ENCODE measurements at places on chromosomes 11 and 22.
A peak's percentile ranks its signal among the peaks of the same experiment; 100 is the strongest.

DNA sequence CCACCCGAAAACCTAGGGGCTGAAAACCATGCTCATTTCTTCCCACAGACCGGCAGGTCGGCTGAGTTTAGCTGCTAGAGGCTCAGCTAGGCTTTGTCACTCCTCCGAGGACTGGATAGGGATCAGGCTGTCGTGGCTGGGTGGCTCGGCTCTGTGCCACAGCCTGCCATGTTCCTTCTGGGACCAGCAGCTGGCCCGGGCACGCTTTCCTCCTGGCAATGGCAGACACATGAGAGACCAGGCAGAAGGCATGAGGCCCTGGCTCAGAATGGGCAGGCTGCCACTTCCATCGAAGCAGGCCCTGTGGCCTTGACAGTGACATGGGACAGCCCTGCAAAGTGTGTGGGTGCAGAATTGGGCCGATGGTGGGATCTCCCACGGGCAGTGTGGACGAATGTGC, 20.9 kb downstream of the PARVG start:
- DNase-seq: no peak

DNA sequence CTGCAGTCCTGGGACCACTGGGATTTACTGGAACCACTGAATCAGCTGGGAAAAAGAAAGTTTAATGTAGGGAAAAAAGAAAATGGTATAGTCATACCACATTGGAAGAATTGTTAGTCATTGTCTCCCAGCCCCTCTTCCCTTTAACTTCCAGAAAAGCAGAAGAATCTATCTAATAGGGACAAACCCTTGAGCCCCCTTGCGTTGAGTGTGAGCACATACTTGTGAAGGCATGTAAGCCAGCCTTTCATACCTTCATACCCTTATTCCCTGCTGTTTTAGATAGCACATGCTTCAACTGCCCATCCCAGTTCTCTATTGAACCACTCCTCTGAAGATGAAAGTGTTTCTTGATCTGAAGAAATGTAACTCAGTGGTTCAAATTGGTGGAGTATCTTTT, 6.6 kb downstream of the TREH start:
- no peak for DNase-seq

GRCh38 chr11:103671143-103671651, 365.2 kb upstream of the DDI1 start:
- no peak for DNase-seq

DNA sequence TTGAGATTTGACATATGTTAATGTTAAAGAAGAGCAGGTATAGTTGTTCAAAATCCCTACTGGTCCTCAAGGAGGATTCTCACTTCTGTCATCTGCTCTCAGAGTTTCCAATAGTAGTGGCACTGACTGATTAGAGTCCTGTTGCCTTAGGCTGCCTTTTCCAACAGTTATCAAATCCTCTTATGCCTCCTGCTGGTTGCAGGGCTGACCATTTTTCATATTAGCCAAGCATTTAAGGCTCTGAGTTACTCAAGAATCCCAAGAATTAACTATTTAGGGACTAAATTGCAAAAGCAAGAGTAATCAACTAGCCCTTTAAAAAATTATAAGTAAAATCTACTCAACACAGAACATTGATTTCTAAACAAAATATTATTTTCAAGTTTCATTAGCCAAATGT, 212.0 kb upstream of the CHORDC1 start:
- peak; percentile 55 for DNase-seq

DNA sequence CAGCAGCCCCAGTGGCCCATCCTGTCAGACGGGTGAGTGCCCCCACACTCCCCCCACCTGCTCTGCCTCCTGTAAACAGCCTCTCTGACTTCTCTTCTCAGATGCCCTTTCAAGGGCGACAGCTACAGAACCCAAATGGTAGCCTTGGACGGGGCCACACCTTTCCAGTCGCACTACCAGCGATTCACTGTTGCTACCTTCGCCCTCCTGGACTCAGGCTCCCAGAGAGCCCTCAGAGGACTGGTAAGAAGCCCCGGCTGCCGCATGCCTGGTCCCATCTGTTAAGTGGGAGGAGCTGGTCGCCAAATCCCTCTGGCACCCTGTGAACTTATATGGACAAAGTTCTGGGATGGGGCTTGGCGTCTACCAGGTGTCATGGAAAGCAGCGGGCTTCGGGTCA, 6.2 kb downstream of the ZP1 start:
- DNase-seq: no peak

DNA sequence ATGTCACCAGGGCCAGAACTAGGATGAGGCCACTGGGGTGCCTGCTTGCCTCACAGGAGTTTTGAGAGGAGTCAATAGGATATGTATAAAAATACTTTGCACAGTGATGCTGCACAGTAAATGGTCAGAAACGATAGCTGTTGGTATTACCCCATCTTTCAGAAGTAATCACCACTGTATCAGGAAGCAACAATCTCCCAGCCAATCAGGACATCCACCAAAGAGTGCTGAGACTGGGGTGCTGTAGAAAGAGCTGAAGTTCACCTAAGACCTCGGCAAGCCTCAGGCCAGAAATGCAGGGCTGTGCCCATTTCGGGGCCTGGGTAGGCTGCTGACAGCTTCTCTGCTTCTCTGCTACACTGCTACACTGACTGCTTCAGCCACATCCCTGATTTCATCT, 17.4 kb downstream of the LMO2 start:
- DNase-seq: no peak

GRCh38 chr22:19172213-19173046, 6.1 kb downstream of the SLC25A1 start:
- no peak for DNase-seq

- peak; percentile 80 for DNase-seq
These were observed 78.3 kb upstream of the AKIP1 start for GRCh38 chr11:8832571-8833260.

- no peak for DNase-seq
These were observed 47.8 kb downstream of the FANCF start for GRCh38 chr11:22577854-22578253.

DNA sequence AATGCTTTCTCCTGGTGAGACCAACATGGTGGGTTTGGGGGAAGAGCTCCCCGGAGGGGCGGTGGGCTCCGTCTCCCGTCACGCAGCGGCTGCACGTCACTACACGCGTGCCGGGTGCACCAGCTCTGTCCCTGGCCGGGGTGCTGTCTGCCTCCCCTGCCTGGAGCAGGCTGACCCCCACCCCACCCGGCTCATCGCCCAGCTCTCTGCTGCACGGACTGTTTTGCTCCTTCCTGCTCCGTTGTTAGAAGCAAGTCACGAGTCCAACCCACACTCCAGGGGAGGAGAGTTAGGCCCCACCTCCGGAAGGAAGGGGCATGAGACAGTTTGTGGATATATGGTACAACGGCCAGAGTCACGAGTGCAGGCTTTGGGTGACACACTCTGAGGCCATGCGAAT, 364.9 kb downstream of the BRD1 start:
- no peak for DNase-seq

- no peak for DNase-seq
These were observed 107.8 kb upstream of the MTNR1B start for GRCh38 chr11:92861634-92862033.

DNA sequence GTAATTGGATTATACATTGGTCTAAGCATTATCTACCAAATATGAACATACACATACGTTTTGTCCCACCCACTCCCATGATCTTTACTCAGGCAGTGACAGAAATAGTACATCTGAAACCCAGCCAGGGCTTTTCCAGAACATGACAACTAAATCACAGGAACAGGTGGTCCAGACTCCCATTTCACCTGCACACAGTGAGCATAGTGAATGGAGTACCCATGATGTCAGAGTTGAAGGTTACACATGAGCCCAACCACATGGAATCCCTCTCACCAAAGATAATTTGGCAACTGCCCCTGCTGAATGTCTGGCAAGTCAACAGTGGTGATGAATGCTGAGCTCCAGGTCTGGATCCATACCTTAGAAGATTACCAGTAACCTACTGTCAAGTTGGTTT, 411.9 kb upstream of the LUZP2 start:
- no peak for DNase-seq

DNA sequence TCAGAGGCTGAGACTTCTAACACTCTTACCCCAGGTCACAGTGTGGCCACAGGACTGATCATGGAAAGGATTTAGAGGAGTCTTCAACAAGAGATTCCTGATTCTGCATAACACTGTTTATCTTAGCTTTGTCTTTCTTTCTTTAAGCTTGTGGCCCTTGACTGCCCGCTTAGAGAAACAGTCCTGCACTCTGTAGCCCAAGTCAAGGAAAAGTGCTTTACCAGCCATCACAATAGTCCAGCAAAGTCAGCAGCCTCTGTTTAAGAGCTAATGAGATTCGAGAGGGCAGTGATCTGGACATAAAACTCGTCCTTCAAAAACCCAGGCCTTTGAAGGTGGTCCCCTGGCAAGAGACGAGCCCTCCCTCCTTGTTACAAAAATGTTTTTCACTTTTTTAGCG, 30.0 kb downstream of the PRDM10 start:
- DNase-seq: no peak

DNA sequence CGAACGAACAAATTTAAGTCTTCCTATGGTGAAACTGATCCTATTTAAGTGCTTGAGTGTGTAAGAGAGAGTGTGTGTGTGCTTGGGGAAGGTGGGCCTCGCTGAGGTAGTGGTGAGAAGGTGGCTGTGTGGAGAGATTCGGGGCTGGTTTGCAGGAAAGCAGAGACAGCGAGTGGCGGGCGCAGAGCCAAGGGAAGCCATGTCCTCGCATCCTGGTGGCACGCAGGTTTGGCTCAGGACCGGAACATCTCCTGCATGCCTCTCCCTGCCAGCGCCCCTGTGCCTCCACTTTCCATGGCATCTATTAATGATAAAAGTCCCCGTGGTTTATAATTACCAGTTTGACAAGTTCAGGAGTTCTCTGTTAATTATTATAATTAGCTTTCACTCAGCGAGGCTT, 383.1 kb upstream of the CADM1 start:
- DNase-seq: no peak

- peak; percentile 74 for DNase-seq
These were observed 33.2 kb upstream of the CAVIN3 start for GRCh38 chr11:6353367-6353987.

GRCh38 chr11:68806931-68807844, 34.5 kb downstream of the CPT1A start:
- DNase-seq: peak; percentile 58

DNA sequence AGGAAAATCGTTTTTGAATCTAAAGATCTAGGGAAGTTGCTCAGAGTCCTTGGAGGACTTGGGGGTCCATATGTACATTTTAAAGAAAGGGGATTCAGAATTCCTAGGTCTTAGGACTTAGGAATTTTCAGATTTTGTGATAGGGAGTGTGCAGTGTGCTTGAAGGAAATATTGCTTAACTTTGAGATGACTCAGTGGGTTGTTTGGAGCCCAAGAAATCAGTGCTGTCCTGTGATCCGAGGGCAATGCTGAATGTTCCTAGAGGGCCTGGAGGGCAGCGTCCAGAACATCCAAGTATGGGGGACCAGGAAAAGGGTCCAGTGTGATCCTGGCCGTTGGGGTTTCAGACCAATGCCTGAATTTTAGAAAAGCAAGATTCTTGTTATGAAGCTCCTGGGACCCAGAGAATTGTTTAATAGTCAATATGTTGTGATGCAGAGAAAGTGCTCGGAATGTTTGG, 3.1 kb upstream of the IGF2 start:
- peak; percentile 73 for DNase-seq

DNA sequence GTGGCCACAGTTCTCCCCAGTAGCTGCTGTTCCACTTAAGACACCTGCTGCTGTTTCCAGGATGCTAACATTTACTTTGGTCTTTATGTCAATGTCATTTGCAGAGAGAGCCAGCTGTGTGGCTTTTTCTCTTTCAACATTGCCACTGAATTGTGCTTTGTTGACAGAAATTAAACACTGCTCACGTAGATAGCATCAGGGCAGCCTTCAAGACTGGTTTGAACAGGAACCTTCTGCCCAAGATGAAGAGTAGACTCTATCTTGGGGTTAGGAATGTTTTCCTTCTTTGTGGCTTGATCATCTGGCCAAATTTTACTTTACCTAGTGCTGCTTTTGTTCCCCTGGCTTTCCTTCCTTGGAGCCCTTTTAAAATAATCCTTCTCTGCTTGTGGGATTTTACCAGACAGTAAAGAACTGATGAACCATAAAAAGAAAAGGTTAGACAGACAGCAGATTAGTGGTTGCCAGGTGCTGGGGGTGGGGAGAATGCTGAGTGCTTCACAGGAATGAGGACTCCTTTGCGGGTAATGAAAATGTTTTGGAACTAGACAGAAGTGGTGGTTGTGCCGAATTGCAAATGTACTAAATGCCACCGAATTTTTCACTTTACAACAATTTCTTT, 22.7 kb upstream of the XBP1 start:
- DNase-seq: no peak

DNA sequence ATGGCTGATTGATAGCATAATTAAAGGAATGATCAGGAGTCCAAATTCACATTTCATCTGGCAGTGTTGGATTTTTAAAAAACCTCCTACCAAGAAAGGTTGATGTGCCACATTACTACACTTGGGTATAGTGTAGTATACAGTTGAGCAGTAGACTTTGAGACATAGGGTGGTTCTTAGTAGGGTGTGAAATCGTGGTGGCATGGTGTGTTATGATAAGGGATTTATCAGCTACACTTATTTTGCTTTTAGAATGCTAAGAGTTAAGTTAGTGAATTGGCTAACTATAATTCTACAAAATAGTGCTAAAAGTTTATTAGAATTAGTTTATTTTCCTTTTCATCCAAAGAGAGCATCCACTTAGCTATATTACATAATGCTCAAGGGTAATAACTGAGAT, 13.1 kb downstream of the TBCEL start:
- DNase-seq: no peak

DNA sequence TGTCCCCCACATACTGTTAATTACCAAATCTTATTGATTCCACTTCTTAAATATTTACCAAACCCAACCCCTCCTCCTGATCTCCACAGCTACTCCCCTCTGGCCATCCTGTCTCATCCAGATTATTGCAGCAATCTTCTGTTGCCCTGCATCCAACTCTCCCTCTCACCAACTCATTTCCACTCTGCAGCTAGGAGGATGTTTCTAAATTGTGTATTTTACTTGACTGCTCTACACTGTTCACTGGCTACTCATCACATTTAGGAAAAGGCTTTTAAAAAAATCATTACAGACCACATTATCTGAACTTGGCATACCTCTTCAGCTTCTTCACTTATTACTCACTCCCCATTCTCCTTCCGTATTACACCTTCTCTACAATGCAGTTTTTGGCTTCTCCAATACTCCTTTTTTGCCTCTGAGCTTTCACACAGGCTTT, 117.9 kb downstream of the ATG16L2 start:
- no peak for DNase-seq

DNA sequence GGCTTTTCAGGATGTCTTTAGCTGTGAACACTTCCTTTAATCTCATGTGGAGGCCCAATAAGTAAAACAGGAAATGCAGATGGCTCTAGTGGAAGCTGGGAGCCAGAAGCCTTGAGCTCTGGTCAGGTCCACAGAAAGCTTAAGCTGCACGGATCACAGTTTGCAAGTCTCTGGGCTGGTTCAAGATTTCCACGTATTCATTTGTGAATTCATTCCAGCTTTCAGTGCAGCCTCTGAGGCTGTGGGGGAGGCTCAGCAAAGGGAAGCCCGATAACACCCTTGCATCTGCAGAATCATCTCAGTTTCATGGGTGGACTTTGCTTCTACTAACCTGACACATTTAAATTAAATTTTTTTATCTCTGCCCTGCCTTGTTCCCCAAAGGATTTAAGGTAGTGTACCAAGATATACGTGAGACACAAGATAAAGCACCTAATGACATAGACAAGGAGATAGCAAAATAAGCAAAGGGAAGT, 65.6 kb downstream of the ISX start:
- DNase-seq: no peak
